Fibroblast of skin of scalp (primary cell): ENCODE measurements at places on chromosomes 7 and 10.

DNA sequence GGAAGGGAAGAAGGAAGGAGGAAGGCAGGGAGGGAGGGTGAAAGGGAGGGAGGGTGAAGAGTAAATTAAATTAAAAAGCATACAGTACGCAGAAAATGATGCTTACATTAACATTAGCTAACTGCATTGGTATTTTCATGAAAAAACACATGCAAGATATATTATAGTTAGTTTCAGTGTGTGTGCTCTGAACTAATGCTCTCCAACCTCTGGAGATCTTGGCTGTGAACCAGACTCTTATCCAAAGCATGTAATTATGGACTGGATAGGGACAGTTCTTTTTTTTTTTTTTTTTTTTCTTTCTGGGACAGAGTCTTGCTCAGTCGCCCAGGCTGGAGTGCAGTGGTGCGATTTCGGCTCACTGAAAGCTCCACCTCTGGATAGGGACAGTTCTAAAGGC is 357.0 kb downstream of the FRMD4A start:
- DNase-seq: peak; percentile 92

GRCh38 chr7:152354061-152354460 is 81.7 kb downstream of the KMT2C start:
- peak; percentile 67 for DNase-seq

GRCh38 chr7:158320328-158320727 is 267.3 kb downstream of the PTPRN2 start:
- no peak for DNase-seq

DNA sequence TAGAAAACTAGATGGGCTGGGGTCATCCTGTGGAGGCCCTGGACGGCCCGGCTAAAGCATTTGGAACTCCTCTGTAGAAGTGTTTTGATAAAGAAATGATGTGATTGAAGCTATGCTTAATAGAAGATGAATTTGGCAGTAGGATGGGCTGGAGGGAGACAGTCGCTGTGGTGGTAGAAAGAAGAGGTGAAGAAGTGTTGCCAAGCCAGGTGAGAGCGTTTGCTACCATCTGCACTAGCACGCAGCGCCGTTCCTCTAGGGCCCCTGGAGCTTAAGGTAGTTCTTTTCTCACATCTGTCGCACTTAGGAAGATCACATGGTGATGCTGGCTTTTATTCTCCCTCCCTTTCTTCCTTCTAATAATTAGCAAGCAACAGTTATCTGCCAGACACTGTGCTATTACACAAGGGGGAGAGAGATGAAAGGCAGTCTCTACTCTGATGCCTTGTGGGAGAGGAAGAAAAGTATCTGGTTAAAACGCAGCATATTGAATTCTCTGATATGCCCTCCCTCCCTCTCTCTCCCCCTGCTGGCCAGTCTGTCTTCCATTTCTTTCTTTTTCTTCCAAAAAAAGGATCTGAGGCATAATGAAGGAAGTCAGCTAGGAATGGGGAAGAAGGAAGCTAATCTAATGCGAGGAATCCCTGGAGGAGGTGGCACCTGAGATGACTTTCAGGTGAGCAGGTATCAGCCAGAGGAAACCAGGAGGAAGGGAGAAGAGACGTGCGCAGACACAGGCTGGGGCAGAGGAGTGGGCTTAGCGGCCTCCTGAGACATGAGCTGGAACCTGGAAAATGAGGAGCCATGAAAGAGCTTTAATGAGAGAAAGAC is 162.3 kb upstream of the KLF14 start:
- no peak for DNase-seq

GRCh38 chr10:33015761-33016547 is 57.9 kb upstream of the ITGB1 start:
- DNase-seq: peak; percentile 90

- DNase-seq: no peak
Observed at GRCh38 chr7:153887749-153888569, 164.2 kb upstream of the DPP6 start.

DNA sequence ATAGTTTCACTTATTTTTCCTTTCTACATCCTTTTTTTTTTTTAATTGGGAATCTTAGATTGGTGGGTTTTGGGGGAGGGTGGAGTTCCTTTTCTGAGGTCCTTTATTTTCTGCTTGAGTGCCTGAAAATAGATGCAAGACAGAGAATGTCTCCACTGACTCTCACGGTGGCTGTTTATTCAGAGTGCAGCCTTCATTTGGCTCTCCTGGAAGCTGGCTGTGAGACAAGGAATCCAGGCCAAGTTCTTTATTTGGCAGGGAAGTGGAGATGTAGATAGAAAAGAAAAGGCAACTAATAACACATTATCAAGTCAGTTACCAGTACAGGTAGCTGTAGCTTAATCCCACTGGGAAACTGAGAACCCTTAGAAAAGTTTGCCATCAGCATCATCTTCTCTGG is 118.6 kb downstream of the CNTNAP2 start:
- DNase-seq: no peak

DNA sequence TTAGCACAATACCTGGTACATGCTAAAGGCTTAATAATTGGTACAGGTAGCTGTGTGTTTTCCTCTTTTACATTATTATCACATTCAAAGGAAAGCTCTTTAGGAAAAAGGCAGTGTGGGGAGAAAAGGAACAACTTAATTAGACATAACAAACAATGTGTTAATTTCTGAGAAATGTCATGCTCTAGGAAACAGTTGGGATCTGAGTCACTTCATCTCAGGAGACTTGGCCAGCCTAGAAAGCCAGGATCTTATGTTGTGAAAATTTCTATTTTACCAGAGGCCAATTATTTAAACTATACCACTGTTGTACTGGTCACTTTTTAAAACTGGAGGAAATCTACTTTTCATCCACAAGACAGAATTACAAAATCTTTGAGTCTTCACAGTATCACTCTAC is 39.6 kb downstream of the ARMH3 start:
- no peak for DNase-seq

DNA sequence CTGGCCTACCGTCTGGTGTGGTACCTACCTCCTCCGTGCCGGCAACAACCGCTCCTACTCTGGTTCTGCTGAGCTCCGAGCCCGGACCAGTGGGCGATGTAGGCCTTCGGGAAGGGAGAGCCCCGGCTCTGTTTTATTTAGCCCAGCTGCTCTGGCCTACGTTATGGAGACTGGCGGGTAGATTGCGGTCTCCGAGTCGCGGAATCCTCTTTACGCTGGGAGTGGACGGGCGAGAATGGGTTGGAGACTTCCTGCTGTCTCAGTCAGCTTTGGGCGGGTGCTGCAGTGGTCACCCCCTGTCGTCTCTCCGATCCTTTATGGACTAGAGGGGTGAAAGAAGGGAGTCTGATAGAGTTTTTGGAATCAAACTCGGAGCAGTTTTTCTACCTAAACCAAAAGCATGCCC is 406 bp downstream of the CBLL1 start:
- no peak for DNase-seq

GRCh38 chr7:124655990-124656389 is 109.6 kb downstream of the GPR37 start:
- no peak for DNase-seq

DNA sequence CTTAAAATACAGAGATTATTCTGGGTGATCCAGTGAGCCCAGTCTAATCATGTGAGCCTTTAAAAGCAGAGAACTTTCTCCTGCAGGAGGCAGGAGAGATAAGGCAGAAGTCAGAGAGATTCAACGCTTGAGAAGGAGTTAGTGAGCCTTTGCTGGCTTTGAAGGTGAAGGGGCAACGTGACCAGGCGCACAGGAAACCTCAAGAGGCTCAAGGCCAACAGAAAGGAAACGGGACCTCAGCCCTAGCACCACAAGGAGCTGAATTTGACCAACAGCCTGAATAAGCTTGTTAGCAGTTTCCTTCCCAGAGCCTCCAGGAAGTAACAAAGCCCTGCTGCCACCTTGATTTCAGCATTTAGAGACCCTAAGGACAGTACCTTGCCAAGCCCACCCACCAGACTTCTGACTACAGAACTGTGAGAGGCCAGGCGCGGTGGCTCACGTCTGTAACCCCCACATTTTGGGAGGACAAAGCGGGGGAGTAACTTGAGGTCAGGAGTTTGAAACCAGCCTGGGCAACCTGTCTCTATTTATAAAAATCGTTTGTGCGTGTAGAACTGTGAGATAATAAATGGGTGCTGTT is 87.3 kb upstream of the KAT6B start:
- no peak for DNase-seq

- no peak for DNase-seq
Observed at GRCh38 chr10:132479603-132480221, 57.9 kb upstream of the INPP5A start.

DNA sequence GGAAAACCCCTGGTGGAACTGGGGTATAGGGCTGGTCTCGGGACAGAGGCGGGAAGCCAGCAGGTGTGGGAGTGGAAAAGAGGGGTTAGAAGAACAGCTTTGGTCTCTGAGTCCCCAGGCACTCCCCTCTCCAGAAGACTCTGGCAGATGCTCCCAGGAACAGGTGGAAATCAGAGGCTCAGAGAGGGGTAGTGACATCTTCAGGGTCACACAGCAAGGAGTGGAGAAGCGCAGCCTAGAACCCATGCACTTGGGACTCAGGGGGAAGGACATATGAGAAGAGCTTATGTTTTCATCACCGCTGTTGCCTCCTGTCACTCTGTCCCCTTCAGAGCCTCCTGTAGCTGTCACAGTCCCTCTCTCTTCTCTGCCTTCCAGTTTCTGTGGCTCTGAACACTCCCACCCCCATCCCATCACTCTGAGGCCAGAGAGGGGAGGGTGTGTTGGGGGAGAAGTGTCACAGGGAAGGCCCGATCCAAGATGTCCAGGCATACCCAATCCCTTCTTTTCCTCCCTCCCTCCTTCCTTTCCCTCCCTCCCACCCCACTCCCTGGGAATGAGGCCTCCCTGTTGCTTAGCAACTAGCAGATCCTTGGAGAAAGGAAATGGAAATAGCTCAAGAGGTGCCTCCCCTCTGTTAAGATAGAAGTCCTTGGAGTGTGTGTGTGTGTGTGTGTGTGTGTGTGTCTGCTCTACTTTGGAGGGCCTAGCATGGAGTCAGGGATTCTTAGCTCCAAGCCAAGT is 32.0 kb downstream of the SRRM3 start:
- DNase-seq: peak; percentile 11

GRCh38 chr7:8060241-8060640 is 91.6 kb downstream of the GLCCI1 start:
- peak; percentile 14 for DNase-seq

DNA sequence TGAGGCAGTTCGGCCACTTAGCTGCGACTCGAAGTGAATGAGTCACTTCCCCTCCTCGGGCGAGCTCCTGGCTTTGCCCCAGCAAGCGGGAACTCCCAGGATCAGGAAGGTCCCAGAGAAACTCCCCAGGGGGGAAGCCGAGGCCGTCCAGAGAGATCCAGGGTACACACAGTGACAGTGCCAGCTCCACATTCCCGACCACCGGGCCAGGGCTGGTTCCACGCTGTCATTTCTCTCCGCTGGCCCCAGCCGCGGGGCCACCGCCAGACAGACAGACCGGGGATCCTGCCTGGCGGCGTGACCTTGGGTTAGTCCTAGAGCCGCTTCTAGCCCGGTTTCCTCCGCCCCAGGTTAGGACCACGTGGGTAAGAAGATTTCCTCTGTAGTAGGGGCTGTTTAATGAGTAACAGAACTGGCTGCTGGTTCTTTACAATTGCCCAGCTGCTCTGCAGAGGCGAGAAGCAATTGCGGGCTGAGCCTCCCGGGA is 463 bp upstream of the UPP1 start:
- DNase-seq: peak; percentile 97

- DNase-seq: peak; percentile 63
Observed at GRCh38 chr7:108181073-108181985, 51.2 kb upstream of the LAMB4 start.

- peak; percentile 39 for DNase-seq
Observed at GRCh38 chr7:88546808-88547207, 212.7 kb upstream of the ZNF804B start.

DNA sequence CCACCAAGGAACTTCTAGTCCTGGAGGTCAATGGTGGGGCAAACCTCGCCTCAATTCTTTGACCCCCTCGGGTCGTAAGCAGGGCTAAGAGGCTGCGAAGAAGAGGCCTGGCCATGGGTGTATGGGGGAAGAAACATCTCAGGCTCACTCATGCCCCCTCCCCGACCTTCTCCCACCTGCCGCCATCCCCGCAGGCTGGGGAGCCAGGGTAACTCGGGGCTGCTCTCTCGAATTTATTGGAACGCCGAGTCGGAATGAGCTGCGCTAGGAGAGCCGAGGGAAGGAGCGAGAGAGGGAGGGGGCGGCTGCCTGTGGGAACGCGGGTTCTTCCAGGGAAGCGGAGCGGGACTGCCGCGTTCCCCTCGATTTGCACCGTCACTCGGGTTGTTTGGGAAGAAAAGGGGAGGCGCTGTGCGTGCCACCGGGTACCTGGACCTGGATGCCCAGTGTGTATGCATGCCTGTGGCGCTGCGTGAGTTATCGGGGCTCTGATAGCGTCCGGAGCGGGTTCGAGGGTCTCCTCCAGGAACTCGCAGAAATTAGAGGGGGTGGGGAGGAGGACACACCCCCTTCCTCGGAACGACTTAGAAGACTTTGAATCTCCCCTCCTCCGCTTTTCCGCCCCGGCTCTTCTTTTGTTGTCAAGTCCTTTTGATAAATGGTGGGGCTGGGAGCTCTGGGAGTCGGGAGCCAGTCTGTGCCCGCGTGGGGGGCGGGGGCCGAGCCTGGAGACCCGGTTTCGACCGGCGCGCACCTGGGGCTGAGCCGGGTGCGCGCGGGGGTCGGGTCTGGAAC is 1.8 kb upstream of the ZNF503 start:
- DNase-seq: peak; percentile 31

DNA sequence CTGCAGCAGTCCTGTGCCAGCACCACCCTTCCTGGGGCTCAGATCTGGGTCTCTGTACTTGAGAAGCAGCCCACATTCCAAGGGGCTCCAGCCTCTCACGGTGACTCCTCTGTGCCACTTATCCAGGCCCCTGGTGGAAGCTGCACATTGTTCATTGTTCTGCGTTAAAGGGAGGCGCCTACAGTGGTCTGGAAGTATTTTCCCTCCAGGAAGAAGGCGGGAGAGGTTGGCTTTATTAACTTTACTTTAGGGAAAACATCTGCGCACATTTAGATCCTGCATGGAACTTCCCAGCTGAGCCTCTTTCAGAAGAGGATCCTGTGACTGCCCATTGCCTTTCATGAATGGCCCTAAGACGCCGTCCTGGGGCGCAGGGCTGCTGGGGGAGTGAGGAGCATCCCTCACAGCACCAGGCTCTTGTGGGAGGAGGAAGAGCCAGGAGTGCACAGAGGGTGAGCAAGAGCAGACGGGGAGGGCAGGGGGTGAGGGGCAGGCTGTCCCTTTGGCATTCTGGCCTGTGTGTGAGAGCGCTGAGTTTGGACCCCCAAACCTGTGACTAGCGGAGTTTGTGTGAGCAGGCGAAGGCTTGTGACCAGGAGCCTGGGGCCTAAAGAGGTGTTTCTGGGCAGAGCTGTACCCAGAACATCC is 98.6 kb upstream of the BTBD16 start:
- DNase-seq: no peak

DNA sequence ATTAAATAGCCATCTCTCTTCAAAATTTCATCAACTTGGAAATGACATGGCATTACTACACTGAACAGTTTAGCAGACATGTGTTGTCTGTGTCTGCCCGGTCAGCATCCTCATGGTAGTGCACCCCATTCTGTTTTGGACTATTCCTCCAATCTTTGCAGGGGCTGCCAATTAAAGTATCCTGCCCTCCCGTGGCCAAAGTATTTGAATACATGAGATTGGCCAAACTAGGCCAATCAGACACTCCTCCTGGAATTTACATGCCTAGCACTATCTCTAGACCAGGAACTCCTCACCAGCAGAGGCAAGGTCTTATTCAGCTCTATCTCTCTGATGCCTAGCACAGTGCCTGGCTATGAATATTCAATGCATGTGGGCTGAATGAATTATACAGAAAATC is 4.4 kb downstream of the SHTN1 start:
- no peak for DNase-seq

GRCh38 chr7:142440219-142440905 is 182.5 kb upstream of the PRSS58 start:
- peak; percentile 90 for DNase-seq
